ENCODE measurements at places on chromosomes 12 and 14.

- DNase-seq: no peak
These were observed 159.3 kb downstream of the DYRK2 start for GRCh38 chr12:67807814-67808213.

GRCh38 chr14:106605548-106606448 is 1079.4 kb downstream of the TMEM121 start:
- no peak for DNase-seq

GRCh38 chr12:129373746-129374145 is 520.5 kb downstream of the GLT1D1 start:
- no peak for DNase-seq

- DNase-seq: no peak
These were observed 20.3 kb downstream of the PLEKHG3 start for GRCh38 chr14:64724578-64724930.

- no peak for DNase-seq
These were observed at the start of gene GALNT9 for GRCh38 chr12:132329036-132329719. GALNT9 (minus strand) TSS chr12:132329589; CDS start chr12:132329203, 386 bp downstream.

- no peak for DNase-seq
These were observed 78.6 kb downstream of the DAAM1 start for GRCh38 chr14:59267046-59267445.

- no peak for DNase-seq
These were observed 60.0 kb upstream of the FBXO33 start for GRCh38 chr14:39492267-39492666.

- DNase-seq: no peak
These were observed 27.7 kb upstream of the LTA4H start for GRCh38 chr12:96063046-96063445.
